ENCODE measurements at places on chromosomes 16 and 17.
A peak's percentile ranks its signal among the peaks of the same experiment; 100 is the strongest.

- peak; percentile 10 for DNase-seq
Observed at GRCh38 chr16:83701494-83701893, 106.3 kb upstream of the HSBP1 start.

DNA sequence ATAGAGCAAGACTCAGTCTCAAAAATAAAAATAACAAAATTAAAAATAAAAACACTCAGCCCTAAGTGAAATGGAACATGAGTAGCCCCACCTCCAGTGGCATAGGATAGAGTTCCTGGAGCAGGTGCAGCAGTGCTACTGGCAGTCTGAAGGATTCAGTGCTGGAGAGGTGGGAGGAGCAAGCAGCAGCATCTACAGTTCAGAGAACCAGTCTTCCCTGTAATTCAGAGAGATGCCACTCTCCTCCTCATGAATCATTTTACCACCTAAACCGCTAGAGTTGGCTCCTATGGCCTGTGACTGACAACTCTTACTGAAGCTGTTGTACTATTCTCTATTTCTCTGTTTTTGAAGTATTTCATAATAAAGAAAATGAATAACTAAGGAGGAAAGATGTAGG lies 56.0 kb upstream of the SMURF2 start:
- DNase-seq = no peak

DNA sequence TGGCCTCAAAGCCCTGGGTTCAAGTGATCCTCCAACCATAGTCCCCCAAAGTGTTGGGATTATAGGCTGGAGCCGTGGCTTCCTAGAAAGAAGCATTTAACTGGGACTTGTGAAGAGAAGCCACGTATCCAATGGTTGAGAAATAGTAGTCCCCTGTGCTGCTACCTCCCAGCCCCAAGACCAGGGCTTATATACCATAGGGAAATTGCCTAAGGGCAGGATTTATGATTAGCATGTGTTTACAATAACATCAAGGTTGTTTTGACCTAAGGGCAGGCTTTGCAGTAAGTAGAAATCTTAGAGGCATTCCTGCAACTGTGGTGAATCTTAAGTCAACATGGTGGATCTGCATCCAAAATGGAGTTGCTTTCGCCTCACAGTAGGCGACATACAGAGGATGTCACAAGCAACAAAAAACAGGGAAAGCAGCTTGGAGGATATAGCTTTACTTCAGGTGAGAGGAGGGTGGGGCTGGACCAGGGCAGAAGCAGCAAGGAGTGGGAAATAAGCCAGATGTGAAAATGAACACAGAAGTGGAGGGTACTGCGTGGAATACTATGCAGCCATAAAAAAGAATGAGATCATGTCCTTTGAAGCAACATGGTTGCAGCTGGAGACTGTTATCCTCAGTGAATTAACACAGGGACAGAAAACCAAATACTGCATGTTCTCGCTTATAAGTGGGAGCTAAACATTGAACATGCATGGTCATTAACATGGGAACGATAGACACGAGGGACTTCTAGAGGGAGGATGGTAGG lies 18.7 kb upstream of the NSMCE1 start:
- no peak for DNase-seq

GRCh38 chr17:2024572-2025219 lies 438 bp downstream of the RTN4RL1 start:
- DNase-seq = peak; percentile 8

- no peak for DNase-seq
Observed at GRCh38 chr17:79902146-79902791, 63.0 kb upstream of the CBX4 start.

DNA sequence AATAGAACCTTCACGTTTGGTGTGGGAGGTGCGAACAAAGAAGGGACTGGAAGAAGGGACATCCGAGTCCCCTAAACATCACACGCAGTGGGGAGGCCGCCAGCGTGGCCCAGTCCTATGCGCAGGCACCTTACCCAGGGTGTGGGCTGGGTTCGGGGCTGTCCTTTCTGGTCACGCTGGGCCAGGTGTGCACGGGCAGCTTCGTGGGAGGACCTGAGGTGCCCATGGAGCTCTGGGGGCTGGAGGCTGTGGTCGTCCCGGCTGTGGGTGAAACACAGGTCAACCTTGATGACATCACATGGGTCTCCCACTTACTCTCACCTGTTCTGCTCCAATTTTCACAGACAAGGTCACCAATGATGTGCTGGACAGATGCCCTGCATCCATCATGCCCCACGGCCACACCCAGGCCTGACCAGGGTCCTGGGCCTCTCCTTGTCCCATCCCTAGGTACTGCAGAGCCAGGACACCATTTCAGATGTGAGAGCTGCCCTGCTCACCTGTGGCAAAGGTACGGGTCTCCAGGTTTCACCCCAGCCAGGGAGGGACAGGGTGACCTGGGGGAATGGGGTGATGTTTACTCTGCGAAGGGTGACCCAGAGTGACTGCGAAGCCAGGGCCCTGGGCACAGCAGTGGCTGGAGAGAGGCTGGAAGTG lies 3.1 kb downstream of the CD300C start:
- no peak for DNase-seq

- DNase-seq = no peak
Observed at GRCh38 chr16:1316033-1316405, 6.6 kb downstream of the UBE2I start.

DNA sequence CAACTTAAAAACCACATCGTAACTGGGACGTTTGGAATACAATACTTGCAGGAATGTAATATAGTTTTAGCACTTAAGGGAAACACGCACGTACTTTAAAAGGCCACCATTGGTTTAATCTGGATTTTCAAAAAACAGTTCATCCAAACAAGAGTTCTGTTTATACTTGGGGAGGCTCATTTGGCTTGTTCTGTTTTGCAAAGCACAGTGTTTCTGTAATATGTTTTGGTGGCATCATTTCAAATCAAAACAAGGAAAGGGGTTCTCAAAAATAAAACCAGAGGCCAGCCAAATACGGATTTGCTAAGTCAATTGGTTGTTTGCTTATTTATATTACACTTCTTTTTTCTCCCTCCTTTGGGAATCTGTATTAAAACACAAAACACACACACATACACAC lies 656.1 kb upstream of the SOX9 start:
- DNase-seq = no peak

GRCh38 chr17:9239246-9239792 lies 218.0 kb downstream of the NTN1 start:
- peak; percentile 22 for DNase-seq

DNA sequence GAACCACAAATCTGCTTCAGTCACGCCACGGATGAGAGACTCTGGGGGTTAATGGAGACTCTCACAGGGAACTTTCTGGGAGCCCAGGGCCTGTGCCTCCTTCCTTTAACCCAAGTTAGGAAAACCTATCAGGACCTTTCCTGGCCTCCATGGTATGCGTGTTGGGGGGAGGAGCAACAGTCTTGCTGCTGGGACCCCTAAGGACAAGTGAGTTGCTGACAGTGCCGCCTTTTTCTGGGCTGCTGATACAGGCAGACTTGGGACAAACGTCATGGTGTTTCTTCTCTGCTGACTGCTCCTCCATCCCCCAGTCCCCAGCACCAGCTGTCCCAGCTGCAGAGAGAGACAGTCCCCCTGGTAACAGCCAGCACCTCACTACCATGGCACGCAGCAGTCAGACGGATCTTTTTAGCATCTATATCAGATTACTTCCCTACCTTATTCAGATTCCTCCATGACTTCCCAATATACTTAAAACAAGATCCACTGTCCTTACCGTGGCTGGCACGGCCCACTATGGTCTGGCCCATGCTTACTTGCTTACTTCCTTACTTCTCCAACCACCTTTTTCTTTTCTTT lies 6.5 kb downstream of the DPEP2NB start:
- no peak for DNase-seq

GRCh38 chr16:4846503-4846900 lies 586 bp downstream of the GLYR1 start:
- DNase-seq = peak; percentile 27

- no peak for DNase-seq
Observed at GRCh38 chr16:87276091-87276701, 41.0 kb downstream of the C16orf95 start.

DNA sequence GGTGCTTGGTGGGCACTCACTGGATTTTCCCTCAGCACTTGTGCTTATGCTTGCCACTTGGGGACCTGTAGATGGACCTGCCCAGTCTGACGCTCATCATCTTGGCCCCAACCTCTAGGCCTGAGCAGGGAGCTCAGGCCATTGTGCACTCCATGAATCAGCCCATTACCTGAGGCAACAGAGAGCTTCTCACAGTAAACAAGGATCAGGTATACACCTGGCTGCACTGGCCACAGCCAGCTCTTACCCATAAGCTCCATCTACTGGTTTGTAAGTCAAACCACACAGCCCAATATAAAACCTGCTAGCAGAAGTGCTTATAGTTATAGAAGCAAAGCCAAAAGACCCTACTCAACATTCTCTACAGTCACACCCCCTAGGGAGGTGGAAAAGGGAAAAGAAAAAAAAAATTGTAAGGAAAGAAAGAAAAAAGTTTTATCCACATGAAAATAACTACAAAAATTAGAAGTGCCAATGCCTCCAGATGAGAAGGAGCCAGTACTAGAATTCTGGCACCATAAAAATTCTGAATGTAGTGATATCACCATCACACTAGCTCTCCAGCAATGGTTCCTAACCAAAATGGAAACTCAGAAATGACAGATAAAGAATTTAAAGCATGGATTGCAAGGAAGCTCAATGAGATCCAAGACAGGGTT lies 87.8 kb upstream of the CDH5 start:
- DNase-seq = no peak
